ENCODE measurements at places on chromosomes 11 and 22. TPM values are rescaled to one million over a fixed set of nuclear protein-coding genes. Genes with fewer than 3 reads are reported as not detected.

GRCh38 chr11:114775875-114776621, 97.7 kb downstream of the NXPE2 start:
- no peak for DNase-seq
- no peaks in the 10 kb centered on the region for H3K27me3 ChIP-seq
- no peak overlapping the region for H3K27ac ChIP-seq
- no peaks in the 10 kb centered on the region for H3K4me1 ChIP-seq
- H3K4me3 ChIP-seq = no peak overlapping the region
- H3K36me3 ChIP-seq = no peaks in the 10 kb centered on the region

GRCh38 chr22:46156031-46156430, 5.7 kb downstream of the PPARA start:
- no peak for DNase-seq
- H3K27me3 ChIP-seq = no peaks in the 10 kb centered on the region
- H3K4me3 ChIP-seq = no peak overlapping the region

GRCh38 chr22:29772170-29772641, 5.0 kb downstream of the UQCR10 start:
- DNase-seq = peak; percentile 31
- H3K4me3 ChIP-seq = no peak overlapping the region
- no peaks in the 10 kb centered on the region for H3K27me3 ChIP-seq
- no peak overlapping the region for H3K27ac ChIP-seq

Gene CDPF1
- total RNA-seq = 8.5 TPM

GRCh38 chr11:33899400-33900037, 7.6 kb upstream of the LMO2 start:
- H3K36me3 ChIP-seq = no peaks in the 10 kb centered on the region
- peaks cover 3% of the 10 kb centered on the region for H3K27me3 ChIP-seq
- peak overlapping the region; percentile 19 for H3K27ac ChIP-seq
- DNase-seq = peak; percentile 98
